ENCODE measurements at places on chromosomes 4 and X.

- peak; percentile 37 for DNase-seq
Measured at GRCh38 chr4:73259571-73260090, 1.0 kb upstream of the ANKRD17 start.

GRCh38 chr4:19401301-19402080 lies 850.2 kb upstream of the SLIT2 start:
- no peak for DNase-seq

DNA sequence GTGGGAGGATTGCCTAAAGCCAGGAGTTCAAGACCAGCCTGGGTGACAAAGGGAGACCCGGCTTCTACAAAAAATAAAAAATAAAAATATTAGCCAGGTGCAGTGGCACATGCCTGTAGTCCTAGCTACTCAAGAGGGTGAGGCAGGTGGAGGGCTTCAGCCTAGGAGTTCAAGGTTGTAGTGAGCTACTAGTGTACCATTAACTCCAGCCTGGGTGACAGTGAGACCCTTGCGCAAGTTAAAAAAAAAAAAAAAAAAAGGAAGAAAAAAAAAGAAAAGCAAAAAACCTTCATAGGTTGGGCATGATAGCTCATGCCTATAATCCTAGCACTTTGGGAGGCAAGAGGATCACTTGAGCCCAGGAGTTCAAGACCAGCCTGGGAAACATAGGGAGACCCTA lies 5.8 kb downstream of the SCLT1 start:
- no peak for DNase-seq

- DNase-seq: no peak
Measured at GRCh38 chr4:3301450-3302172, 8.8 kb downstream of the RGS12 start.

DNA sequence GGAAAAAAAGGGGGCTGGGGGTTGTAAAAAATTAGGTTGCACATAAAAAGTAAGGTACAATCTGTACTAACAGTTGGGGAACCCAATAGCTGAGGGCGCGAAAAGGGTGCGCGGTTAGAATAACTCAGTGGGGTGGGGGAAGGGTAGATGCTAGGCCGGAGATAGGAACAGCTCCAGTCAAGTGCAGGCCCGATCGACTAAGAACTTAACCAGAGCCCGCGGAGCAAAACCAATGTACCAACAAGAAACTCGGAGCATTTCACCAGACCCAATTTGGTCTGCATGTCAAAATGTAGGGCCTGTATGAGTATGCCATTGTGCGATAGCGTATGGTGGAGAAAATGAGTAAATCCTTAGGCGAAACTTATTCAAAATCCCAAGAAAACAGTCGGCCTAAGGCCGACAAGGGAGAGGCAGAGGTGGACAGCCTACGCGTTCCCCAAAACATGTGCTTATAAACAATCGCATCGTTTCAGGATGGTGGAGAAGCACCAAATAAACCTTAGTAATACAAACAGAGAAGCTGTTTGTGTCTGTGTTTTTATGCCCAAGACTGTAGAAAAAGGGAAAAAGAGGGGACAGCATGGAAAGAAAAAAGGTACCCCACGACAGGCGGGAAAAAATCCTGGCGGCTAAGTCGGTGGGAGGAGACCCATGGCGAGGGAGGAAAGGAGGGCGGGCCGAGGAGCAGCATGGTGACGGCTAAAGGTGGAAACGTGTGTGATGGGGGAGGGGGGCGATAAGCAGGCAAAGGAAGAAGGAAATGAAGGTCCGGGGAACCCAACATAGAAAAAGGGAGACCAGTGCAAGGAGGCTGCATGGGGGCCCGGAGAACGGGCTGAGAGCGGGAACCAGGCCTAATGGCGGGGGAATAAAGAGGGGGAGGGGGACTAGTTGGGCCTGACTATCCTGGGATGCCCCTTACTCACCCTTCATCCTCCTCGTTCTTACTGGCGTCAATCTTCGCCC lies 990 bp downstream of the HNRNPD start:
- peak; percentile 78 for DNase-seq

DNA sequence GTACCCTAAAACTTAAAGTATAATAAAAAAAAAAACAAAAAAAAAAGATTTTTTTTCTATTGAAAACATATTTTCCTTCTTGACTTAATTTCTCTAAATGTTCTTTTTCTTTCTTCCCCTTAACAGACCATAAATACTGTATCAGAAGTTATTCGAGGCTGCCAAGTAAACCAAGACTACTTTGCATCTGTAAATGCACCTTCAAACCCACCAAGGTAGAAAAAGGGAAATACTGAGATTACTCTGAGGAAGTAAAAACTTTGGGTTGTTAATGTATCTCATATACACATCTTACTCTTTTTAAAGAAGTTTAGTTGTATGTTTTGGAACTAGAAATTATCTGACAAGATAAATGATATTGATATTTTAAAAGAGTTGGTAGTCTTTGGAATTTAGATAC lies 65.6 kb downstream of the USO1 start:
- no peak for DNase-seq

GRCh38 chrX:110795645-110796406 lies at the start of gene CHRDL1:
Gene CHRDL1, minus strand, starts transcription at chrX:110795817. Its CDS starts 3,636 bp downstream, at chrX:110792181.
- DNase-seq: peak; percentile 59

DNA sequence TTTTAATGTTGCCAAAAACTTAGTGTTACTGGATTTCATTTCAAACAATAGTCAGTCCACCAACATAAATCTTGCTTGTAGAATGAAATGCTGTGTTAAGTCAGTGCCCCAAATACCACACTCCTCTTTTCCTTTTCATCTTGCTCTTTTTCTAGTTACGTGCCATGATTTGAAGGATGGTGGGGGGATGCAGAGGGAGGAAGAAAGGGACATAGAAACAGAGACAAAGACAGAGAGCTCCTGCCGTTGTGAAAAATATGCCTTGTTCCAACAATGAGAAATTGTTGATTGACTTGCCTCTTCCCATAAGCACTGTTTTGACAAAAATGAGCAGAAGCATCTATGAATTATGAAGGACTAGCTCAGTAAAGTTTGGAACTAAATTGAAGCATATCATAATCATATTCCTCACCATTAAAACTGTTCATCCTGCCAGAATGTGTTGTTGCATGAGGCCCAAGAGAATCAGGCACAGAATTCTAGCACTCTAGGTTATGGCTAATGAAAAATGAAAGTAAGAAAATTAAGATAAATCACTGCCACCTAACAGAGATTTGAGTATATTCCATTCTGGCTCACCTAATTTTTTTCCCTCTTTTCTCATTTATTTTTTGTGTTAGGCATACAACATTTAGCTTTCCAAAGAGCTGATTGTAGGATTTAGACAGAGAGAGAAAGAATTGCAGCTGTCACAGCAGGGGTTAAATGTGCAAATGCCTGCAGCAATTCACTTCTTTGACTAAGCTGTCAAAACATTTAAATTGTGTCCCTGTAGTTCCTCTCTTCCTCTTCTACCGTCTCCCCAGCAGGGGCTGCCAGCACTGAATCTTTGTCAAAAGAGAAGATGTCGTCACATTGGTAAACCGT lies 111.6 kb upstream of the PTPN13 start:
- peak; percentile 50 for DNase-seq

DNA sequence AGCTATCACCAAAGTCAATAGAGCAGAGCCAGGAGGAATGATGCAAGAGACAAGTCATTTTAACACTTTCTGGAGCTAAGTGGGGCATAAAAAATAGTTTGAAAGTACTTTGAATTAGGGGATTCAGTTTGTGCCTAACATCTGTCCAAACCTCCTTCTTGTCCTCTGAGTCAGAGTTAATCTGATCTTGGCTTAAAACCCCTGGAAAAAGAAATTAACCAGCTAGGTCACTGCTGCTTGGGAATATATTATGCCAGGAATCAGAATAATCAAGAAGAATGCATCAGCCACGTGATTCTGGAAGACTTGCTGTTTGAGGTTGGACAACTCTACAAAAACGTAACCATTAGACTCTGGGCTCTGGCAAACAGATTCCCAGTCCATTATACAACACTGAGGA lies 45.3 kb upstream of the EDA2R start:
- DNase-seq: peak; percentile 1

DNA sequence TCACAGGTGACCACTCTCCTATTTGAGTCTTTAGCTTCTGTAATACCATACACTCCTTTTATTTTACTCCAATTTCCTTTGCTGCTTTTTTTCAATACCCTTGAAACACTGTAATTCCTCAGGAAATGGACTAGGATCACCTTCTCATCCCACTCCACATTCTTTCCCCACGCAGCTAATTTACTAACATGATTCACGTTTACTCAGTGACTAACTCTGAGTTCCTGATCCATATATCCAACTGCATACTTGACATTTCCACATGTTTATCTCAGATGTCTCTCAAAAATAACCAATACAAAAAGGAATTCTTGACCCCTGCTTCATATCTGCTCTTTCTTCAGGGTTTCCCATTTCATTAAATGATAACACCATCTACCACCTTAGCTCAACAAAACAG lies 19.9 kb downstream of the RPS6KA6 start:
- DNase-seq: no peak

Measured in RPMI7951 (cell line).